GM13976 (cell line): ENCODE measurements at places on chromosomes 13 and 19.

DNA sequence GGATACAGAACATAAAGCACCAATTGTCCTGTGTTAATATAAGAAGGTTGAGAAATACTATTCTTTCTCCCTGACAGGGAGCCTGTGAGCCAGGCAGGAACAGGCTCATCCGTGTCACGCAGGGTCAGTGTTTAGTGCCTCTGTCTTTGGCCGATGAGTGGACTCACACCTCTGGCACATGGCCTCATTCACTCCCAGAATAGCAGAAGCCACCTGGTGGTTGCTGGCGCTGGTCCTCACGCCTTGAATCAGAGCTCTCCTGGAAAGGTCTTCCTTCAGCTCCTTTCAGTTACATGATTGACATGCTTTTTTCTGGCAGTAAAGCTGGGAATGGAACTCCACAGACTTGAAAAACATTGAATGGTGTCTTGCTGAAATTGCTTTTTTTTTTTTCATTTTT is 28.1 kb upstream of the SIAH3 start:
- no peak for DNase-seq

- peak; percentile 85 for DNase-seq
Measured at GRCh38 chr13:50909605-50910484, at the start of gene RNASEH2B. TSS of gene RNASEH2B (plus strand) at chr13:50909791. CDS start at chr13:50910077, 286 bp downstream.

GRCh38 chr13:33092073-33092987 is 76.1 kb downstream of the KL start:
- no peak for DNase-seq

GRCh38 chr13:66888698-66889097 is 341.4 kb downstream of the PCDH9 start:
- DNase-seq, result no peak

DNA sequence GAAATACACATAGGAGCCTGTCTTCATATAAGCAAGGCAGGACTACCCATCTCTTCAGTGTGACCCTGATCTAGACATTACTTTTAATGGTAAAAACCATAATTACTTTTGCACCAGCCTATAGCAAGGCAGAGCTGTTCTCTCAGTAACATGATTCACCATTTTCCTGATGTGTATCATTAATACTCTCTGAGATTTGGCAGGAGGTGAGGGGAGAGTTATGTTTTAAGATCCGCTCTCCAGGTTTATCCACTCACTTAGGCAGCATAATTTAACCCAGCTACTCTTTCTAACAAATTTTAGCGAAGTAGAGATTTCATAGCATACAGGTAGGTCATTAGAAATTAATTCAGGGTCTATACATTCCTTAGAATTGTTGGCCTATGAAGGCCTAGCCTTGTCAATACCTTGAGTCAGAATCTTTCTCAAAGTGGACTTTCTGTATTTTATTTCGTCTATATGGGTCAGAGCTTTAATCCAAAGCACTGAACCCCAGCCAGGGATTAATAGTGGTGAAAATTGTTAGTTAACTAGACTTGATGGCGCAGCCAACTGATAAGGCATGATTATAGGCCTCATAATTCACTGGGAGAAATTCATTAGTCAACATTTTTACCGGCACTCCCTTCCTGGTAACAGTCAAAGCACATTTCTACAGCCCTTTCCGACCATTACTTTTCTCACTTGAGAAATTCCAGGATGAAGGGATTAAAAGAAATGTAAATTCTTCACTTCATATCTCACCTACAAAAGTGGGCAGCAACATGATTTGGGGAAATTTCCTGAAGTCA is 955.1 kb downstream of the DIAPH3 start:
- DNase-seq, result no peak
